ENCODE measurements at places on chromosomes 3 and 15.

DNA sequence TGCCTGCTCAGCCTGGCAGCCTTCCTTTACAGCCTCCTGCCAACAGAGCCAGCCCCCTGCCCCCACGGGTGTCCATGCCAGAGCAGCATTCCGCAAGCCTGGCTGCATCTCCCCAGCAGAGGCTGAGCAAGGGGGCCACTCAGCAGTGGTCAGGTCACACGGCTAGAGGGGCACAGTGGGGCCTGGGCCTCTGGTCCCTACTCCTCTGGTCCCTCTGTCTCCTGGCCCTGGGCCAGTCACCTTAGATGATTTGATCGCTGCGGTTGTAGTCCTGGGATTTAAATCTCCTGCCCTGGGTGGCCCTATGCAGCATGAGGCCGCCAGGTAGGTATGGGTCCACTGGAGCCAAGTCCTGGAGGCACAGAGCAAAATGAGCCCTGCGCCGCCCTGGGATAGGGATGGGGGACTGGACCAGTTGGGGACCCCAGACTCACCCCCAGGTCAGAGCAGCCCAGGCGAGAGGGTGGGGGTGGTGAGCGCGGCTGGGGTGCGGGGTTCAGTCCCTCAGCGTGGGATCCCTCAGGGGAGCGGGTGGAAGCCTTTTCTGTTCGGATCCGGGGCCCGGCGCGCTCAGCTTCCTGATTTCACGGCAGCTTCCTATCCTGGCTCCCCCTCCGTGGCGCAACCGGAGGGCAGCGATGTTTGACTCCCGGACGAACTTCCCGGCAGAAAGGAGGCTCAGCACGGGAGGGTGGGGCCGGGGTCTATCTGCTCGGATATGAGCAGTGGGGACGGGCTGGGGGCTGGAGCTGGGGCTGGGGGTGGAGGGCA is at the start of gene ZBTB47:
TSS of gene ZBTB47 (plus strand) at position 138 of the 771 bp plus-strand sequence. CDS start 4,659 bp downstream, outside the sequence.
- DNase-seq, result no peak

DNA sequence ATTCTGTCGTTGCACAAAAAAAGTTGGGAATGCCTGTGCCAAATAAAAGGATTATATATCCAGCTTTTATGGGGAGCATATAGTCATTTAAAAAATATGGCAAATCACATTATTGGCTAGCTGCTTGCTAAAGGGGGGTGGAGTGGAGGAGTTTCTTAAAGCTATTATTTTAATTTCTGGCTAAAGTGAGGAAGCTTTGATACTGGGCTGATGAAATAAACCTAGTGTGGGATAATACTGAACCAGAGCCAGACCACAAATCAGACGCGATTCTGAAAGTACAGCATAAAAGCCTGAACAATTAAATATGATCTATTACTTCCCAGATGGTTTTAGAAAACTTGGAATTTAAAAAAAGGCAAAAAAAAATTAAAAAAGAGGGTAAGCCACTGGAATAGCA is 14.4 kb downstream of the POLR2M start:
- no peak for DNase-seq

DNA sequence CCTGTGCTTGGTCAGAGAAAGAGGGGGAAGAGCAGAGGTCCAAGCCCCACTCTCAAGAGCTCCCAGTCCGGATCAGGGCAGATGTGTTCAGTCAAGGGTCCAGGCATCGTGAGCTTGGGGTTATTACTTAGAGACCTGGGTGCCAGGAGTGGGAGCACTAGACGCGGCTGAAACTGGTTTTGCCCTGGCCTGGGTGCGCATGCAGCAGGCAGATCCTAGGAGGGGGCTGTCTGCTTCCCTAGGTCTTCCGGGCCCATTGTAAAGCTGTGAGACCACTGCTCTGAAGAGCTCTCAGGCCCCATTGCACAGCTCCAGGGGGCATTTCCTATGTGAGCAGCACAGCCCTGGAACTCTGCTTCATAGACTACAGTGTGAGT is 204.9 kb upstream of the LINGO1 start:
- no peak for DNase-seq

- DNase-seq, result no peak
Measured at GRCh38 chr15:64493641-64494040, 33.3 kb downstream of the ZNF609 start.

- no peak for DNase-seq
Measured at GRCh38 chr3:133745981-133746711, at the start of gene TF. Gene TF, plus strand, starts transcription at chr3:133746393. Its CDS starts 48 bp downstream, at chr3:133746441.

DNA sequence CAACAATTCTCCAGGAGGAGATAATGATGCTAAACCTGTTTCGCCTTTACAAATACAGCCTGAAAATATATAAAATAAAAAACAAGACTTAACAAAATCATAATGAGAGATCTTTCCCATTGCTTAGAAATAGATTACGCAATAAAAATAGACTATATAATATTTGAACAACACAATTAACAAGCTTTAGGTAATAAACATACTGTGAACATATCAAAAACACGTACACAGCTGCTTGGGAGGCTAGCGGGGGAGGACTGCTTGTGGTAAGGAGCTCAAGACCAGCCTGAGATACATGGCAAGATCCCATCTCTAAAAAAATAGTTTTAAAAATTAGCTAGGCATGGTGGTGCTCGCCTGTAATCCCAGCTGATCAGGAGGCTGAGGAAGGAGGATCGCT is 8.7 kb downstream of the NSMCE3 start:
- DNase-seq, result no peak

DNA sequence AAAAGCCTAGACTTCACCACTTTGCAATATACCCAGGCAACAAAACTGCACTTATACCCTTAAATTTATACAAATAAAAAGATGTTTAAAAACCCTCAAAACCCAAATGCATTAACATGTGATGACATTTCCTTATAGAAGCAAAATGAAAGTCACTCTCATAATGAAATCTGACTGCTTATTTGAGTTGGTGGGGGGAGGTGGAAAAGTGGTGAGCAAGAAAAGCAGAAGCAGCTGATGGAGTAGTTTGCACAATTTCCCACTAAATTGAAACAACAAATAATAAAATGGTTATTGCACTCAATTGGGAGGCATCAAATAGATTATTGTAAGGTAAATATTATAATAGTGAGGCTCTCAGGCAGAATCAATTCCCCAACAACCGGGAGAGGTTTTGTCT is 54.0 kb upstream of the GADL1 start:
- DNase-seq, result no peak

GRCh38 chr3:165070682-165071081 is 7.6 kb downstream of the SI start:
- DNase-seq, result no peak

- no peak for DNase-seq
Measured at GRCh38 chr3:152405915-152406802, 137.4 kb downstream of the MBNL1 start.

DNA sequence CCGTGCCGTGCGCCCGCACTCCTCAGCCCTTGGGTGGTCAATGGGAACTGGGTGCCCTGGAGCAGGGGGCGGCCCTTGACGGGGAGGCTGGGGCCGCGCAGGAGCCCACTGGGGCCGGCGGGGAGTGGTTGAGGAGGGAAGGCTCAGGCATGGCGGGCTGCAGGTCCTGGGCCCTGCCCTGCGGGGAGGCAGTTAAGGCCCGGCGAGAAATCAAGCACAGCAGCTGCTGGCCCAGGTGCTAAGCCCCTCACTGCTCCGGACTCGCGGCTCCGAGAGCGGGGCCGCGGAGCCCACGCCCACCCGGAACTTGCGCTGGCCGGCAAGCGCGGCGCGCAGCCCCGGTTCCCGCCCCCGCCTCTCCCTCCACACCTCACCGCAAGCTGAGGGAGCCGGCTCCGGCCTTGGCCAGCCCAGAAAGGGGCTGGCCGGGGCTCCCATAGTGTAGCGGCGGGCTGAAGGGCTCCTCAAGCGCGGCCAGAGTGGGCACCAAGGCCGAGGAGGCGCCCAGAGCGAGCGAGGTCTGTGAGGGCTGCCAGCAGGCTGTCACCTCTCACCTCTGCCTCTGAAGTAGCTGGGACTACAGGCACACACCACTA is 7.8 kb downstream of the GP9 start:
- no peak for DNase-seq
